NCI-H524 (cell line): ENCODE measurements at places on chromosomes 5 and 9.

DNA sequence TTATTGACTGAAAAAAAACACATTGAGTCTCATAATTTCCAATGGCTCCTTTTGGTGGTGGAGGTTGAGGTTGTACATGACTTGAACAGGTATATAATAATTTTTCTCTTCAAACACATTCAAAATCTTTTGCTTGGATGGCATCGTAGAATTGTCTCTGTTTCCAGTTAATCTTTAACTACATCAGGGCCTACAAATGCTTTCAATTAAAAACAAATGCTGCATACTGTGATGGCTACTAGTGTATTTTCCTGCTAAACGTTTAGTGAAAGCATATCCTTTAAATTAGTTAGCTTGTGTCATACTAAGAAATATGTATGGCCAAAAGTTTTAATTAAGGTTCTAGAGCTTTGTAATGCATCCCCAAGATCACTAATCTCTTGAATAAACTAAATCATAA is 313.8 kb downstream of the SLF1 start:
- DNase-seq = no peak

GRCh38 chr9:113701774-113702755 is 174.0 kb upstream of the ZNF618 start:
- DNase-seq = no peak

GRCh38 chr5:126911986-126912385 is 118.4 kb downstream of the MARCHF3 start:
- no peak for DNase-seq

- no peak for DNase-seq
These were observed 64.2 kb upstream of the CPEB4 start for GRCh38 chr5:173823721-173824567.

- no peak for DNase-seq
These were observed 9.6 kb downstream of the KIF2A start for GRCh38 chr5:62315376-62316175.

GRCh38 chr9:135070198-135070951 is 17.1 kb upstream of the OLFM1 start:
- DNase-seq = peak; percentile 76

DNA sequence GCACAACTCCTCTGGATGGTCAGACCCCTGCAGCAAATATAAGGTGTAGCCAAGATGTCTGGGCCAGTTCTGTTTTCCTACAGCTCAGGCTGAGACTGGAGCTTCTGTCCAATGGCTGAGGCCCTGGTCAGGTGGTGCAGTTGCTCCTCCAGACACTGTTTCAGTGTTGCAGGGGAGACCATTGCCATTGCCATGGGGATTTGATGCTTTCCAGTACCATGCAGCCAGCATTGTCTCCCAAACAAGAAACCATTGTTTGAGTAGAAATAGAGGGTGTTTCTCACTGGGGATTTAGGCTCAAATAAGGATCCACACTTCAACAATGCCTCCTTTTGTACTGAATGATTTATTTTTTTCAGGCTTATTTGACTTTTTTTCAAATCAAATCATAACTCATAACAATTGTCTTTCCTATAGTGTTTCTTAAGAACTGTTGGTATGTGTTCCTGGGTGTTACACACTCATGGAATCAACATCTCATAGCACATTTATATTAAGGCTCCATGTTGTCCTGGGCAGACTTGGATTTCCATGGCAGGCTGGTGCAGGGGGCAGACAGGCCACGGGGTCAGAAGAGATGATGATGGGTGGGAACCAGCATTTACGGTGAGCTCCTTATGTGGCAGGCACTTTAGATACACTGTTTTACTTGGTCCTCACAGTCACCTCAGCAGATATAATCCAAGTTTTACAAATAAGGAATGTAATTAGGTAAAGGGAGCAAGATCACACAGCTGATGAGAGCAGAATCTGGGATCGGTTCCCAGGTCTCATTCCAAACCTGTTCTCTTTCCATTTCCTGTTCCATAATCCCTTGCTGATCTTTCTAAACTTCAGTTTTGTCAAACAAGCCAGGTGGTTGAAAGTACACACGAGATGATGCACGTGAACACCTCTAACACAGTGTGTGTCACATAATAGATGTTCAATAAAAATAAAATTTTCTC is 95.9 kb upstream of the GNAQ start:
- DNase-seq = no peak

- no peak for DNase-seq
These were observed 31.9 kb upstream of the JADE2 start for GRCh38 chr5:134493461-134494055.

GRCh38 chr5:173753307-173754168 is 134.6 kb upstream of the CPEB4 start:
- DNase-seq = peak; percentile 64

GRCh38 chr5:100311806-100312205 is 223.4 kb upstream of the FAM174A start:
- DNase-seq = no peak

GRCh38 chr9:42388146-42388690 is 204.8 kb downstream of the SPATA31A6 start:
- DNase-seq = no peak

- peak; percentile 89 for DNase-seq
These were observed 339.7 kb downstream of the TMEM232 start for GRCh38 chr5:110386782-110387181.

DNA sequence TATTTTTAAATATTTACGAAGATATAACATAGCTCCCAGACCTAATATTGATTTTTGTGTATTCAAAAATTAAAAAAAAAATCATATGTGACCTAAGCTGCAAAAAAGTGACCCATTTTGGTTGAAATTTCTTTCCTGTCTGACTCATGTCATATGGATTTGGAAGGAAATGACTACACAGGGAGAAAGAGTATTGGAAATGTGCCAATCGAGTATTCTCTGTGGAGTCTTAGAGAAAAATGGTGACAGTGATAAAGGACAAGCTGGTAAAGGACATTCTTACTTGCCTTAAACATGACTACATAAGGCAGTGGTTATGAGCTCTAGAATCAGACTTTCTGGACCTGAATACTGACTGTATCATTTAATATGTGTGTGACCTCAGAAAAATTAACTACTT is 262.9 kb upstream of the PTPRD start:
- no peak for DNase-seq

- DNase-seq = no peak
These were observed 252.1 kb downstream of the SEC61B start for GRCh38 chr9:99474186-99474585.

- DNase-seq = no peak
These were observed 56.2 kb upstream of the PIK3R1 start for GRCh38 chr5:68159224-68159951.

- DNase-seq = no peak
These were observed 187.1 kb upstream of the TBC1D2 start for GRCh38 chr9:98442541-98442940.

- DNase-seq = no peak
These were observed 28.4 kb upstream of the SSBP2 start for GRCh38 chr5:81779125-81779915.

GRCh38 chr9:33130961-33131789 is 36.0 kb downstream of the B4GALT1 start:
- DNase-seq = no peak

DNA sequence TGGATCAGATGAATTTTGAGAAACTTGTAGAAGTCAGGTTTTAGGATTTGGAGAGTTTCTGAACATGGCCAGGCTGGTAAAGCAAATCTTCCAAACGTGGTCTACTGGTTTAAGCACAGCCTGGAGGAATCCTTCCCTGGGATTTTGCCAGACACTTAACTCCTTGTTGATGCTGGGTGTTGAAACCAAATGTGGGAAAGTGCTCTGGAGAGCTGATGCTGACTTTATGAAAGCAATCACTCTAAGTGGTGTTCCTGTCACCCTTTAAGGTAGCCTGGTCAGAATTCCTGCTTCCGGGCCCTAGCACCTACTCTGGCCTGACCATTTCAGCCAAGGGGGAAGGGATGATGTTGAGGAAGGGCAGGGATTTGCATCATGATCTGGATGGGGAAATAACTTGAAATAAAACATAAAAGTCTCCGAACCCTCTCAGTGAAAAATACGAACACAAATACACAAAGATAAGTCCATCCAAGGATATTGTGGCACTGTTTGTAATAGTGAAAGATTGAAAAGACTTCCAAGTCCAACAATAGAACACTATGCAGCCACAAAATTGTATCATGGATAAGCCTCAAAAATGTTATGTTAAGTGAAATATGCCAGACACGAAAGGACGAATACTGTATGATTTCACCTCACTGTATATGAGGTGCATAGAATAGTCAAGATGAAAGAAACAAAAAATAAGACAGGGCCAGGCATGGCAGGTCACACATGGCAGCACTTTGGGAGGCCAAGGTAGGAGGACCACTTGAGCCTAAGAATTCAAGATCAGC is 57.7 kb downstream of the PDE6A start:
- no peak for DNase-seq

- DNase-seq = no peak
These were observed 77.1 kb downstream of the MRPS27 start for GRCh38 chr5:72242796-72243475.

DNA sequence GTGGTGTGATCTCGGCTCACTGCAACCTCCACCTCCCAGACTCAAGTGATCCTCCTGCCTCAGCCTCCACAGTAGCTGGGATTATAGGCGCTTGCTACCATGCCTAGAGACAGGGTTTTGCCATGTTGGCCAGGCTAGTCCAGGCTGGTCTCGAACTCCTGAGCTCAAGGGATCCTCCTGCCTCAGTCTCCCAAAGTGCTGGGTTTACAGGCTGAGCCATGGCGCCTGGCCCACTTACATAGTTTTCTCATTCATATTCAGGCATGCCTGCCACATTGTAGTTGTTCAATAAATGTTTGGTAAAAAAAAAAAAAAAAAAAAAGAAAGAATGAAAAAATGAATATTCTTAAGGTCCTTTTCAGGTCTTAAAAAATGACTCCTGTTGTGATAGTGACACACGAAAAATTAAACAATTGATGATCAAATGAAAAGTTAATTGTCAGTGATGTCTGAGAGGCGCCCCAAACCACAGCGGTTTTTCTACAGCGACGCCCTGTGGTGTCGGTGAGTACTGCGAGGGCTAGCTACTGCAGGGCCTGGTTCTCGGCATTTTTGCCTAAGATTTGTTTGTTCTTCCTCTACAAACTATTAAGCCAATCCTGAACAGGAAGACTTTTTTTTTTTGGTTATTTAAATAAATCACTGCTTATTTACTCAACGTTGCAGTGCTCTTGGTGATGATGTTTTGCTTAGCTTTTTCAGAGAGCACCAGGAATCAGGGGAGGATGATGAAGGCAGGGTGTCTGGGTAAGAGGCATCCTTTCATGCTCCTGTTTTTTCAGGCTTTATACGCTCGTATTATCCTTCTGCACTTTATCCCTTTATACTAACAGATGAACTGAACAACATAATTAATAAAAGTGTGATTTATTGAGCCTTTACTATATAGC is 67.0 kb upstream of the DPYSL3 start:
- no peak for DNase-seq

DNA sequence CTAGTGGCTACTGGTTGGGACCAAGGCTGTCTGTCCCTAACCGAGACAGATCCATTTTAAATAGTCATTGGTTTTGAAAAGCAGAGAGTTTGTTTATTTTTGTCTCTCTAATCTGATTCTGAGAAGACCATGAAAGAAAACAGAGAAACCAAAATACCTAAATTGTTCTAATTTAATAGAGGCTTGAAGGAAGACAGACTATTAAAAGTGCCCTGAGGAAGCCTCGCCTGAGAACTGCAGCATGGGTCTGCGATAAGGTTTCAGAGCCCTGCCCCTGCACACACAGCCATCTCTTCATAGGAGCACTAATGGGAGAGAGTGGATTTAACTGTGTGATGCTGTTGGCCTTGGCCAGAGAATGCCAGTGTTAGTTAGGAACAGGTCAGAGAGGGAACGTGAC is 175.5 kb upstream of the SV2C start:
- no peak for DNase-seq

- DNase-seq = no peak
These were observed 9.8 kb downstream of the RNF183 start for GRCh38 chr9:113293285-113293878.

DNA sequence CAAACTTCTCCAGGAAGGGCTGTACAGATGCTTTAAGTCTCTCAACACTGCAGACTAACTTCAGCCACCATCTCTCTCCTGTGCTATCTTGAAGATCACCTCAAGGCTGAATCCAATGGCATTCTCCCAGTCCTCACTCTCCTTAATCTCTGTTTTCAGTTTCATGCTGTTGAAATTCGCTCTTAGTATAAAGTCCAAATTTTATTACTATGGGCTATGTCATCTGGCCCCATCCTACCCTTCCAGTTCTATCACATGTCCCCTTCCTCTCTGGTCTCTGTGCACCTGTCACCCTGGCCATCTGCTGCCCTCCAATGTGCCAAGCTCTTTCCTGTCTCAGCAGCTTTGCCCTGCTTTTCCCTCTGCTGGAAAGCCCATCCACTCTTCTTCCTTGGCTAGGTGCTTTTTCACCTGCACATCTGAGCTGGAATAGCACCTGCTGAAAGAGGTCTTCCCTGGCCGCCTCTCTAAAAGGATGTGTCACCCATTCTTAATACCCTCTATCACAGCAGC is 284.7 kb upstream of the MAP3K1 start:
- DNase-seq = peak; percentile 78

DNA sequence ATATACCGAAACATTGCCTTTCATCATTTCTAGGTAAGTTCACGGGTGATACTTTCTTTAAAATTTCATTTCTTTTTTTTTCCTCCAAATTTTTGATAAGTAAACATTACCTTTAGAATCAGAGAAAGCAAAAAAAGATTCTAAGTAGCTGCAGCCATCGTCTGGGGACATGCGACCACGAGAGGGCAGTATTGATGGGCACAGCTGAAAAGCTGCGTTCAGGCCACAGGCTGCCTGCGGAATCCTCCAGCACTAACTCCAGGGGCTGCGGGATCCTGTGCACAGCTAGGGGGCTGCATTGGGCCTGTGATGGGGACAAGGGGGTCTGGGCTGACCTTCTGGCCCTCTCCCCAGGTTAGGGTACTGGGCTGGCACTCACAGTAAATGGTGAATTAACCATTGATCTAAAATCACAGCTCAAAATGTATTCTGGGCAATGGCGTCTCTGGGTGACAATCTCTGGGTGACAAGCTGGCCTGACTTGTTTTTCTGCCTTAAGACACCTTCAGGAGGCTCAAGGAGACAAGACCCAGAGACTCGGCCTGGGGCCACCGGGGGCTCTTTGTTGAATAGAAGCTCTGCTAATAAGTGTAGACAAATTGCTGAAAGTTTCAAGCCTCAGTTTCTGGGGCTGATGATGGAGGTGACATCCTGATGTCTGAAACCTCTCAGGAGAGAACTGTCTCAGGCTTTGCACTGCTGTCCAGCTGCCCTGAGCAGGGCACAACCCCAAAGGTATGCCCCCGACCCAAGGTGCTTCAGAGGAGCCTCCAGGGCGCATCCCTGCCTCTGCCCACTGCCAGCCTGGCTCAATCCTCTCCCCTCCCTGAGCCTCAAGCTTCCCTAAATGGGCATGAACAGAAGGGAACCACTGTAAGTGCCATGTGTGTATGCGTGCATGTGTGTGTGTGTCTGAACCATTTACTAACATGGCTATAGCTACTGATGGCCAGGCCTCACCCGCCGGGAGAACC is 44.3 kb upstream of the SARDH start:
- DNase-seq = peak; percentile 36
